ENCODE measurements at places on chromosomes 4 and X. TPM values are rescaled to one million over a fixed set of nuclear protein-coding genes. Genes with fewer than 3 reads are reported as not detected.

GRCh38 chr4:139410312-139410711 lies 43.6 kb upstream of the RAB33B start:
- DNase-seq: no peak

DNA sequence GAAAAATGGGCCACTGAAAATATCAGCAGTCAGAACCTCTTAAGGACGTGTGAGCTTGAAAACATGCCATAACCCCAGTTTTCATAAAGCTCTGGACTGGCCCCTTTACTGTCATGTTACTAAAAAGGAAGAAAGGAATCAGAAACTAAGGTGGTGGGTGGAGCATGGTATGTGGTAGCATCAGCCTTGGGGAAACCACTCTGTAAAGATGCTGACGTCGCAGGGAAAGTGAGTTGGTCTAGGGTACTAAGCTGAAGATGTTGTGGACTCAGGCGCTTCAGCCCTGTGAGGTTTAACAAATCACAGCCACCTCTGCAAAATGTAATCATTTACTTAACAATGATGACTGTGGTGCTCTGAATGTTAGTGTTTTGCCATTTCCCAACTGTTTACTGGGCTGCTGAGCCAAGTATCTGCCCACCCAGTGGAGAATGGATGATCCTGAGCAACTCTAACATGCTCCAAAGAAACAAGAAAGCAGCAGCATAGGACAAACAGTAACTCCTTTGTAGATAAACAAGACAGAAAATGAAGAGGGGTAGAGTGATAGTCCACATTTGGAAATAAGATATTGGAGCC lies 33.4 kb downstream of the C4orf54 start:
- DNase-seq: no peak

DNA sequence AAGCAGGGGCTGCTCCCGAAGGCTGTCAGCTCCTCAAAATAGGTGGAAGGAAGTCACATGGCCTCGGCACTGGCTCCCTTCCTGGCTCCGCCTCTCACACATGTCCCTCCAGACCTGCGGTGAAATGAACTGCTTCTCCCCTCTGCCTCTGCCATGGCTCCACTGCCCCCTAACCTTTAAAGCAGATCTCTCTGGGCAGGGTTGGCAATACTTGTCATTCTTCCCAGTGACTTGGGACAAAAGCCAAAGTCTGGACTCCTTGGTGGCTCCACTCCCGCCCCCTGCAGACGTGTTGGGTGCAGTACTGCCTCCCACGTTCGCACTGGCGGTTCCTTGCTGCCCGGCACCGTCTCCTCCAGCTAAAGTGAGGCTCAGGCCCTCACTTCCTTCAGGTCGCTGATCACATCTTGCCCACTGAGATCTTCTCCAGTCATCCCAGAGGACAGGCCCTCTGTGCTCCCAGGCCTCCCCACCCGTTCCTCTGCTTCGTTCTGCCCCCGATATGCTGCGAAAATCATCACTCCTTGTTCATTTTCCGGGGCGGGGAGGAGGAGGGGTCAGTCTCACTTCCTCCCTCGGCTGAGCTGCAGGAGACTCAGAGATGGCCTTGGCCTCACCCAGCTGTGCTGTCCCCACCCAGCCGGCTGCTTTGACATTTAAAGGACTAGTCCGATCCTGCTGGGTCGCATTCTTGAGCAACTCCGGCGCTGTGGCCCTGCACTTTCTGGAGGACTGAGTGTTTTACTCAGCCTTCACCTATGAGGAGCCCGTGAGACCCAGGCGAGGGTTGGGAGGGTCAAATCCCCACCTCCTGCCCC lies 97.4 kb downstream of the PHKA2 start:
- DNase-seq: peak; percentile 76

The ARHGAP24 gene
- 25.4 TPM for total RNA-seq

The EOLA2 gene
- total RNA-seq: 35.4 TPM

All from uterus (tissue), 4 donors.